ENCODE measurements at places on chromosomes 2 and 18.
A peak's percentile ranks its signal among the peaks of the same experiment; 100 is the strongest.

- DNase-seq, result no peak
These were observed 22.5 kb upstream of the CDKL4 start for GRCh38 chr2:39266139-39266805.

DNA sequence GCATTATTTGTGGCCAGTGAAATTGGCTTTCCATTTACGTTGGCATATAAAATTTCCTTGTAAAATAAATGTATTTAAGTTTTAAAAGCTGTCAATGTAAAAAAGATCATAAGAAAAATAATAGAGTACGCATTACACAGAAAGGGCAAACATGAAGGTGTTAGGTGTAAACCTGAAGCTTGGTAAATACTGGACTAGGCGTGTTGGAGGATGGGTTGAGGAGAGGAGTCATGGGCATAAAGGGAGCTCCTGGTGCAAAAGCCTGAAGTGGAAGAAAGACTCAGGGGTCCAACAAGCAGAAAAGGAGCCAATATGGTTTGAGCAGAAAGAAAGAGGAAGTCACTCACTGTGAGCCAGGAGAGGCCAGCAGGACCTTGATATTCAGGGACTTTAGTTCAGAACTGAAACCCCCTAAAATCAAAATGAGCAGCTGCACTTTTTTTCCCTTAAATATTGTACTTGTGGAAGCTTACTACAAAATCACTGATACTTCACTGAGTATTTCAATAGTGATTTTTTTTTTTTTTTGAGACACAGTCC lies 24.4 kb downstream of the SP5 start:
- DNase-seq, result no peak

DNA sequence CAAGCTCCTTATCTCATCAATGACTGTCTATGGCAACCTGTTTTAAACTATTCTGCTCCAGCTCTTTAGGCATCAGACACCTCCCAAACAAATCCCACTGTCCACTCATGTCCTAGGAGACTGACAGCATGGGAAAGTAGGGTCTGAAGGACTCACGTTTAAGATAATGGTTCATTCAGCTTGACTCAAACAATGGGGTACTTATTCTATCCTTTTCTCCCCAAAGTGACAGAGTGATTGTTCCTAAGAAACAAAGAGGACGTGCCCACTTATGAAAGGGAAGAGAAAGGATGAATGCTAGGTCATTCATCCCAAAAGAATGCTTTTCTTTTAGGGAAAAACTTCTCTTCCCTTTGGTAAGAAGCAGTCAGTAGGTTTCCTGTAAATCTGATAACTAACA lies 41.9 kb downstream of the ALK start:
- DNase-seq, result no peak

DNA sequence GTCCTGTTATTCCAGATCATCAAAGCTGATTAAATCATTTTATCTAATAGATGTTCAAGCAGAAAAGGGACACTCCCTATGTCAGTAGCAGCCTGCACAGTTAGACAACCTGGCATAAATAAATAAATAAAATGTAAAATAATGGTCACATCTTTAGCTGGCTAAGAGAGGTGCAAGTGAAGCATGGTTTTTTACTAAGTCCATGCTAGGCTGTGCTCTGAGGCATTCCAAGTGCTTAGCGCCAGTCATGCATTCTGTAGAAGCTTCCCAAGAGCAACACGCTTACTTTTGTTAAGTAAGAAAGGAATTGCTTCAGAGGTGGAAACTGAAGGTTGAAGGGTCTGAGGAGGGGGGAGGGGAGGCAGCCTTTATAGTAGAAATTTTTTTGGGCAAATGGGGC lies 351.2 kb downstream of the CDH2 start:
- no peak for DNase-seq

- DNase-seq, result peak; percentile 26
These were observed 28.0 kb downstream of the DNER start for GRCh38 chr2:229686122-229686919.

- no peak for DNase-seq
These were observed 638 bp downstream of the RPS7 start for GRCh38 chr2:3575534-3576262.

- no peak for DNase-seq
These were observed 20.1 kb downstream of the WDR33 start for GRCh38 chr2:127790694-127791529.

GRCh38 chr18:11177382-11177781 lies 28.0 kb upstream of the PIEZO2 start:
- no peak for DNase-seq

DNA sequence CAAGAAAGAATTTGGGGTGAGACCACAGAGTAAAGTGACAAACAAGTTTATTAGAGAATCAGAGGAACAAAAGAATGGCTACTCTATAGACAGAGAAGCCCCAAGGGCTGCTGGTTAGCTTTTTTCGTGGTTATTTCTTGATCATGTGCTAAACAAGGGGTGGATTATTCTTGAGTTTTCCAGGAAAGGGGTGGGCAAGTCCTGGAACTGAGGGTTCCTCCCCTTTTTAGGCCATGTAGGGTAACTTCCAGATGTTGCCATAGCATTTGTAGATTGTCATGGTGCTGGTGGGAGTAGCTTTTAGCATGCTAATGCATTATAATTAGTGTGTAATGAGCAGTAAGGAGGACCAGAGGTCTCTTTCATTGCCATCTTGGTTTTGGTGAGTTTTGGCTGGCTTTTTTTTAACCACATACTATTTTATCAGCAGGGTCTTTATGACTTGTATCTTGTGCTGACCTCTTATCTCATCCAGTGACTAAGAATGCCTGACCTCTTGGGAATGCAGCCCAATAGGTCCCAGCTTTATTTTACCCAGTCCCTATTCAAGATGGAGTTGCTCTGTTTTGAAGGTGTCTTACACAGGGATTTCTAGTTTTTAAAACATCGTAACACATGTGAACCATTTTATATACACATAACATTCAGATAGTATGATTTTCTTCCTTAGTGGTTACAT lies 77.8 kb downstream of the MYO1B start:
- DNase-seq, result no peak

DNA sequence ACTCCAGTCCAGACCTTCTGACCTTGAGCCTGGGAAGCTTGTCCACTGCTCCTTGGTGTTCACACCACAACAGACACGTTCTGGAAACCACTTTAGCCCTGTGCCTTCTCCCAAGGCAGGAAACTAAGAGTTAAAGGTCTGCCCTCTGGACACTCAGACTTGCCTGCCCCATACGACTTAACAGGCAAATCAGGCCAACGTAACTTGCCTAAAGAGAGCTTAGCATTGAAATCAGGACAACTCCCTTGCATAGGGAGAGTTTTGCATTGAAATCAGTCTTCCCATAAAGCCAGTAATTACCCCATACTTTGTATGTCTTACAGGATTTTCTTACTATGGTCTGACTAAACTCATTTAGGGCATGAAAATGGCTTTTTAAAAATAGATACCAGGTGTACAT lies 18.5 kb downstream of the NFE2L2 start:
- no peak for DNase-seq

- no peak for DNase-seq
These were observed 2.3 kb downstream of the HJURP start for GRCh38 chr2:233852056-233852455.

DNA sequence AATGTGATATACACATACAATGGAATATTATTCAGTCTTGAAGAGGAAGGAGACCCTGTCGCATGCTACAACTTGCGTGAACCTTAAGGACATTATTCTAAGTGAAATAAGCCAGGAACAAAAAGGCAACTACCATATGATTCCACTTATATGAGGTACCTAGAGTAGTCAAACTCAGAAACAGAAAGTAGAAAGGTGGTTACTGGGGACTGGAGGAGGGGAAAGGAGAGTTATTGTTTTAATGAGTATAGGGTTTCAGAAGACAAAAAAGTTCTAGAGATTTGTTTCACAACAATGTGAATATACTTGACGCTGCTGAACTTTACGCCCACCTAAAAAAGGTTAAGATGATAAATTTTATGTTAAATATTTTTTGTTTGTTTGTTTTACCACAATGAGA lies 47.0 kb downstream of the CXCR4 start:
- DNase-seq, result no peak

DNA sequence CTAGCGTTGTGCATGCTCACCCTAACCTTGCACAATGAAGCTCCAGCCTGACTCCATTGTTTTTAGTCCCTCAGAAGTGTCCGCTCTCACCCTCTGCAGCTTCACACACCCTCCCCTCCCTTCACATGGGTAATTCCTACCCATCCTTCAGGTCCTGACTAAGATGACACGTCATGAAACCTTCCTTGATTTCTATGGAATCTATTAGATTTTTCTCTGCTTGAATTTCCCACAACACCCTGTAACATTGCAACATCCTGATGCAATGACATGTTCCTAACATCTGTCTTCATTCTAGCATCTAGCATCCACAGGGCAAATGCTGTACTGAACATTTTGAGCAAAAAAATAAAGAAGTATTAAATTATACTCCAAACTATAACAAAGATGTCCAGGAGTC lies 77.0 kb upstream of the PID1 start:
- no peak for DNase-seq

GRCh38 chr18:68797871-68798270 lies at the start of gene CCDC102B:
CCDC102B (plus strand) TSS chr18:68798080; CDS start chr18:68836764, 38,684 bp downstream.
- peak; percentile 14 for DNase-seq
